ENCODE measurements at places on chromosomes 2 and 18. TPM values are rescaled to one million over a fixed set of nuclear protein-coding genes. Genes with fewer than 3 reads are reported as not detected.

GRCh38 chr18:12282442-12283039 is 25.5 kb upstream of the TUBB6 start:
- no peak for DNase-seq

- DNase-seq: no peak
Measured at GRCh38 chr2:42961961-42962360, 169.6 kb upstream of the HAAO start.

DNA sequence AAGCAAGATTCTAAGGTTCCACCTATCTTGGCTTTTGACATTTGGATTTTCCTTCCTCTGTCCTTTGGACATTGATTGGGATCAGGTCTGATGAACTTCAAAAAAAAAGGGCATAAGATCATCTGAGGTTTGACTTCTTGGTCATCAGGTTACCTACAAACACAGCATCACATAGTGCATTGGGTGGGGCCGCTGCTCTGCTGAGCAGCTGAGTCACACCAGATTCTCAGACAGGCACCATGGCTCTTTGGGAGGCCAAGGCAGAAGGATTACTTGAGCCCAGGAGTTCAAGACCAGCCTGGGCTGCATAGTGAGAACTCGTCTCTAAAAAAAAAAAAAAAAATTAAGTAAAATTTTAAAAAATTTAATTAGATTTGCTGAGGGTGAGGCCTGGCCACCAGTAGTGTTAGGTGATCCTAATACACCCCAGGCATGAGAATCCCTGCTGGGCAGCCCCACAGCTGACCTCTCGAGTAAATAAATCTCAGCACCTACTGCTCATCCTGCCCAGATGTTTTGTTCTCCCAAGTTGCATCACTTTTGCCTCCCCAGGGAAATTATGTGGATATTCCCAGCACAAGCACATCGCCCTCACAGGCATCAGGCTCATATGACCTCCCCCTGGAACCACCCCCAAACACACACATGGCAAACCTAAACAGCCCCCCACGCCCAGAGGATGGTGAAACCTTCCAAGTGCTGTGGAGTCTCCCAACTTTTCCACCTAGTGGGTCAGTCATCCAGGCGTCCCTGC is 5.3 kb downstream of the MLPH start:
- no peak for DNase-seq

DNA sequence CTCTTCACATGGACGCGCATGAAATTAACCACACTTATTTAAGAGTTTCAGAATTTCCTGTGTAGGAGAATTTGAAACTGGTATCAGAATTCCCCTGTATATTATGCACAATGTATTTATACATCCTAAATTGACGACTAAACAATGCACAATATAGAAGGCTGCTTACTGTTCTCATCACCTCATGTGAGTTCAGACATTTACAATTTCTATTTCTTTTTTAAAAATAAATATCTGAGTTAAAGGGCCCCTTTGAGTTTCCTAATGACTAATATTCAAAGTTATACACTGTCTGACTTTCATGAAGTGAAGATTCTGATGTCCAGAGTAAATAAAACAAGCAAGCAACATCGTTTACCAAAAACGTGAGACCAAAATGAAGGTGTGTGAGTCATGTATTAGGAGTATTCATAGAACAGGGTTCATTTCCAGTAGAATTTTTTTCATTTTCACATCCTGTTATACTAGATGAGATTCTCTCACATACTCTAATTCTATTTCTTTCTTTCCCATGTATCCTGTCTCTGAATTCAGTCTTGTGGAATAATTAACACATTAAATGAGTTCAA is 406.2 kb downstream of the NUP35 start:
- DNase-seq: no peak

DNA sequence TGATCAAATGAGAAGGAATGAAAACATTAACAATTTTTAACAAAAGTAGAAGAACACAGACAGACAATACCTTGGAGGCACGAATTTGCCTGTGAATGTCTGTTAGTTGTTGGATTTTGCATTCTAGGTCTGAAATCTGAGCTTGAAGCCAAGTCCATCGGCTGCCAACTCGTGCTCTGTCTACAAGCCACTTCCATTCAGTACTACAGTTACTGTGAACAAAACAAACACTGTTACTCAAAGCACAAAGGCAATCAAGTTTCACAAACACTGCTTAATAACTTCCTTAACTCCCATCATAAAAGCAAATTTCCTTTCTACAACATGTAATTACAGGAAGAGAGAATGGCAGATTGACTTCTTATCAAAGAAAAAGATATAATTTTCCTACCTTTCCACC is 42.2 kb downstream of the KANSL1L start:
- DNase-seq: no peak

Gene CNOT9
- 9.6 TPM for polyA plus RNA-seq

Gene LRRC30
- not detected for polyA plus RNA-seq

Gene CYS1
- 0.46 TPM for polyA plus RNA-seq
